ENCODE measurements at places on chromosomes 12 and 14.

GRCh38 chr14:95686935-95687334 is 709 bp downstream of the TCL1B start:
- DNase-seq, result no peak

DNA sequence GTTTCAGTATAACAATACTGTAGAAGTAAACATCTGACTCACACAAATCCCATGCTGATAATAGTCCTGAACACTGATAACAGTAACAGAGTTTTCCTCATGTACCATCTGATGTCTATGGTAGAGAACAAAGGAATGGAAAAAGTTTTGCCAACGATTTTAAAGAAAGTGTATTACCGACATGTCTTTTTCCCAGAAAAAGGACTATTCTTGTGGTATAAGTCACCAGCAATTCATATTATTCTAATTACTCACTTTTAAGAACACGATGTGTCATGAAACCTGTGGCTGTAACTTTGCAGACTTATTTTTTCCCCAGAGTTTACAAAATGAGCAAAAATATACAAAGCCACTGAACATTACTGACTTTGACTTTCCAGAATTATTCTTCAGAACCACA is 40.1 kb upstream of the DCN start:
- DNase-seq, result peak; percentile 10

DNA sequence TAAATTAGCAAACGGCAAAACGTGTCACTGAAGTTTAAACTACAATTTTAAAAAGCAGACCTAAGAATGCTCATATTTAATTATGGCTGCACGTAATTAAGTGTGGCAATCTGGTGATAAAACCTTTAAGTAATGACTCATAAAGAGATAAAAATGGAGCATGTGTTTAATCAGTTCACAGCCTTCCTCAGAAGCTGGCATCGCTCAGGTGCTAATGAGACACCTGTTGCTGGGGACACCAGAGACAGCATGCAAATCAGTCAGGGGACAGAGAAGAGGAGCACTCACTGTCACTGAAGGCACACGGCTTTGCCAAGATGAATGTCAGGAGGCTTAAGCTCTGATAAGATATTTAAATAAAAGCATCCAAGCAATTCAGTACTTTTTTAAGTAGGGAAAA is 840.3 kb downstream of the GALC start:
- no peak for DNase-seq

- no peak for DNase-seq
Measured at GRCh38 chr14:63638493-63638892, 3.2 kb downstream of the WDR89 start.

- no peak for DNase-seq
Measured at GRCh38 chr12:99745121-99745520, 97.6 kb downstream of the GARIN6 start.

Data from kidney glomerular epithelial cell (primary cell).